ENCODE measurements at places on chromosomes 4 and X.
A peak's percentile ranks its signal among the peaks of the same experiment; 100 is the strongest.

DNA sequence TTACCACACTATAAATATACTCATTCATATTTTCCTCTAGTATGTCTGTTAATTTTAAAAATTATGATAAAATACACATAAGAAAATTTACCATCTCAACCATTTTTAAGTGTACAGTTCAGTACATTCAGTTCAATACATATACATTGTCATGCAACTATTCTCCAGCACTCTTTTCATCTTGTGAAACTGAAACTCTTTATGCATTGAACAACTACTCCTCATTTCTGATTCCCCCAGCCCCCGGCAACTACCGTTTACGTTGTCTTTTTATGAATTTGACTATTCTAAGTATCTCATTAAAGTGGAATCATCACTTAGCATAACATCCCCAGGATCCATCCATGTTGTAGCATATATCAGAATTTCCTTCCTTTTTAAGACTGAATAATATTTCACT is 8.7 kb downstream of the SMARCAD1 start:
- no peak overlapping the region for H3K27ac ChIP-seq
- H3K36me3 ChIP-seq, result peaks cover 5% of the 10 kb centered on the region
- H3K4me3 ChIP-seq, result no peak overlapping the region
- no peaks in the 10 kb centered on the region for H3K4me1 ChIP-seq
- DNase-seq, result no peak

GRCh38 chr4:138500869-138501268 is 258.7 kb upstream of the SLC7A11 start:
- H3K27me3 ChIP-seq, result no peaks in the 10 kb centered on the region
- H3K36me3 ChIP-seq, result no peaks in the 10 kb centered on the region
- no peak overlapping the region for H3K4me3 ChIP-seq
- no peaks in the 10 kb centered on the region for H3K4me1 ChIP-seq
- no peak overlapping the region for H3K27ac ChIP-seq
- DNase-seq, result no peak

- no peaks in the 10 kb centered on the region for H3K4me1 ChIP-seq
- H3K36me3 ChIP-seq, result no peaks in the 10 kb centered on the region
- H3K4me3 ChIP-seq, result no peak overlapping the region
- no peak for DNase-seq
- H3K27me3 ChIP-seq, result no peaks in the 10 kb centered on the region
These were observed 6.1 kb upstream of the PDHA2 start for GRCh38 chr4:95833711-95834194.

GRCh38 chrX:136215559-136215958 is 35.6 kb downstream of the MAP7D3 start:
- peaks cover 10% of the 10 kb centered on the region for H3K36me3 ChIP-seq
- H3K4me1 ChIP-seq, result no peaks in the 10 kb centered on the region
- DNase-seq, result no peak
- H3K27ac ChIP-seq, result no peak overlapping the region
- no peak overlapping the region for H3K4me3 ChIP-seq

DNA sequence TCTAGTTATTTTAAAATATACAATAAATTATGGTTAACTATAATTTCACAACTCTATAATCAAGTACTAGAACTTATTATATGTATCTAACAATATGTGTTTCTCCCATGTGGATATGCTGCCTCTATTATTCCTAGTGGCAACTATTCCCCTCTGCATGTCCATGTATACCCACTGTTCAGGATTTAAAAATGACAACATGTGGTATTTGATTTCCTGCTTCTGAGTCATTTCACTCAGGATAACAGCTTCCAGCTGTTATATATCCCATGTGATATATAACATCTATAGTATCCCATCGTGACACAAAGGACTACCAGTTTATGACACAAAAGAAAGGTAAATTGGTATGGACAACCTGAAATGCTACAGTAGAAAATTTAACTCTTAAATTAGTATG is 167.4 kb upstream of the TACR3 start:
- no peaks in the 10 kb centered on the region for H3K4me1 ChIP-seq
- H3K27me3 ChIP-seq, result no peaks in the 10 kb centered on the region
- no peak overlapping the region for H3K4me3 ChIP-seq
- H3K36me3 ChIP-seq, result no peaks in the 10 kb centered on the region

- no peak for DNase-seq
- peaks cover 4% of the 10 kb centered on the region for H3K36me3 ChIP-seq
- H3K27me3 ChIP-seq, result no peaks in the 10 kb centered on the region
- no peak overlapping the region for H3K4me3 ChIP-seq
These were observed 53.4 kb downstream of the IRF2 start for GRCh38 chr4:184420881-184421416.

- H3K4me1 ChIP-seq, result no peaks in the 10 kb centered on the region
- no peak overlapping the region for H3K27ac ChIP-seq
- DNase-seq, result no peak
- H3K4me3 ChIP-seq, result no peak overlapping the region
- no peaks in the 10 kb centered on the region for H3K27me3 ChIP-seq
- H3K36me3 ChIP-seq, result no peaks in the 10 kb centered on the region
These were observed 317.5 kb downstream of the DHRSX start for GRCh38 chrX:2183193-2183725.

GRCh38 chr4:8238515-8239053 is 31.0 kb upstream of the HTRA3 start:
- H3K4me3 ChIP-seq, result no peak overlapping the region
- H3K27me3 ChIP-seq, result no peaks in the 10 kb centered on the region
- no peak overlapping the region for H3K27ac ChIP-seq
- DNase-seq, result peak; percentile 50
- peaks cover 9% of the 10 kb centered on the region for H3K36me3 ChIP-seq

- no peaks in the 10 kb centered on the region for H3K27me3 ChIP-seq
- H3K27ac ChIP-seq, result no peak overlapping the region
- H3K36me3 ChIP-seq, result no peaks in the 10 kb centered on the region
- H3K4me3 ChIP-seq, result no peak overlapping the region
These were observed 45.4 kb downstream of the RASL11B start for GRCh38 chr4:52907510-52907909.

DNA sequence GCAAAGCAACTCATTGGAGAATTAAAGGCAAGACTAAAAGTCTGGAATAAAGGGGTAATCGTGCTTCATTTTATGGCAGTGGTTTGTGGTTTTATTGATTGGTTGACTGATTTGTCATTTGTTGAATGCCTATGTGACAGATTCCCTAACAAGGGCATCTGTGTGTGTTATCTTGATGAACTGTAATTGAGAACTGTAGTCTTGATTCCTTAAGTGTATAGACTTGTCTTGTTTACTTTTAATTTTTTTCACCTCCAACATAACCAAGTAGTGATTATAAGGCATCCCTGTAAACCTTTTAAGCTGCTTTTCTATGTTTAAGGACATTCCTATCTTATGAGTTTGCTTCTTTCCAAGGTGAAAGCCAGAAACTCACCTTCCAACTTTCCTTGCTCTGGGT is 216.0 kb upstream of the TAPT1 start:
- no peak overlapping the region for H3K27ac ChIP-seq
- no peaks in the 10 kb centered on the region for H3K27me3 ChIP-seq
- no peaks in the 10 kb centered on the region for H3K36me3 ChIP-seq
- no peak overlapping the region for H3K4me3 ChIP-seq
- DNase-seq, result no peak

DNA sequence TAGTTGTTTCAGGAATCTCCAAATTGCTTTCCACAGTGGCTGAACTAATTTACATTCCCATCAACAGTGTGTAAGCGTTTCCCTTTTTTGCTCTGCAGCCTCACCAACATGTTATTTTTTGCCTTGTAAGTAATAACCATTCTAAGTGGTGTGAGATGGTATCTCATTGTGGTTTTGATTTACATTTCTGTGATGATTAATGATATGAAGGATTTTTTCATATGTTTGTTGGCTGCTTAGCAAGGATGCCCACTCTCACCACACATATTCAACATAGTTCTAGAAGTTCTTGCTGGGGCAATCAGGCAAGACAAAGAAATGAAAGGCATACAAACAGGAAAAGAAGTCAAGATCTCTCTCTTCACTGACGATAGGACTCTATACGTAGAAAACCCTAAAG is 472.4 kb downstream of the ZNF674 start:
- H3K27ac ChIP-seq, result no peak overlapping the region
- no peak for DNase-seq
- H3K36me3 ChIP-seq, result no peaks in the 10 kb centered on the region
- H3K4me3 ChIP-seq, result no peak overlapping the region
- H3K4me1 ChIP-seq, result no peaks in the 10 kb centered on the region

- no peaks in the 10 kb centered on the region for H3K4me1 ChIP-seq
- no peaks in the 10 kb centered on the region for H3K27me3 ChIP-seq
- H3K4me3 ChIP-seq, result no peak overlapping the region
- no peak overlapping the region for H3K27ac ChIP-seq
These were observed 29.9 kb upstream of the SOWAHD start for GRCh38 chrX:119728487-119728886.

GRCh38 chr4:25926462-25926861 is 12.4 kb downstream of the SMIM20 start:
- no peak overlapping the region for H3K4me3 ChIP-seq
- H3K36me3 ChIP-seq, result peaks cover 5% of the 10 kb centered on the region
- no peak for DNase-seq
- H3K27ac ChIP-seq, result no peak overlapping the region
- no peaks in the 10 kb centered on the region for H3K4me1 ChIP-seq

DNA sequence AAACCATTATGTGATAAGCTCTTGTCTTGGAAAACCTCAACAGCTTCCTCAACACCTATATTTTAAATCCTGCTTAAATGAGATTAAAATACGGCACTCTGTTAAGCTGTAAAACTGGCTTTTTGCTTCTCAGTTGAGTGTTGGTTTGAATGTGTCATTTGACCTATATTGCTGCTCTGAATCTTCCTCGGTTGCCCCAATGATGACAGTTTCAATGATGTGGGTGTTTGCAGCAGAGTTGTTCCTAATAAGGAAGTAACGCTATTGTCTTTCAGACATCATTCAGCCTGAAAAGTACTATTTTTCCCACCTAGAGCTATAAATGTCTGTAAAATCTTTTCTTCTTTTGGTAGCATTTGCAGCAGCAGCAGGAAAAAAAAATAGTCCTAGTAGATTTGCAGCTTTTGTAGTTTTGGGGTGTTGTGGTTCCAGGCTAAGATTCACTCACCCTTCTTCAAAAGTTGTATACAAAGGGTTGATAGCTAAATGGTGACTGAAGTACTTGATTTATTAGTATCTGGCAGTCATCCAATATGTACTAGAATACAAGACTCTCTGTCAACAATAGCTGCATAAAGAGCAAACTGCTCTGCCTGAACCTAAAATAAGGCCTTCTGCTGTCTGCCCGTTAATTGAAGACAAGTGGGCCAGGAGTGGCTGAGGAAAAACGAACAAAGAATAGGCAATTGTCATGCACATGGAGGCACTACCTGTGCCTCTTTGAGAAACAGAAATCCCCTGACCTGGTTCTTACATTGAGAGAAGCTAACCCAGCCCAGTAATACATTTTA is 333.1 kb downstream of the IL1RAPL1 start:
- H3K4me1 ChIP-seq, result no peaks in the 10 kb centered on the region
- no peaks in the 10 kb centered on the region for H3K27me3 ChIP-seq
- H3K27ac ChIP-seq, result no peak overlapping the region
- no peaks in the 10 kb centered on the region for H3K36me3 ChIP-seq
- DNase-seq, result no peak

DNA sequence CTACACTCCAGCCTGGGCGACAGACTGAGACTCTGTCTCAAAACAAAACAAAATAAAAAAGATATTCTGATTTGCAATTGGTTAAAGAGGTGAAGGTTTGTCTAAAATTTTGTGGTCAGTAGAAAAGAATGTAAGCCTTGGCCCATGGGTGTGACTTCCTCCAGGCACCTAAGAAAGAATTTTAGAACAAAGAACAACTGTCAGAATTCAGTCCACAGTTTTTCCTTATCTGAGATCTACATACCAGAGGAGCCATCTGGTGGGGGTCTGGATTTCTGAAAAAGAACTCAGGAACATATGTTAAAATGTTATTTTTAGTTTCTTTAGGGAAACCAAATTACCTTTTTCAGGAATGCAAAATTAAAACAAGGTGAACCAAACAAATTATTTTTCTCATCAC is 434.1 kb downstream of the ANKRD50 start:
- no peaks in the 10 kb centered on the region for H3K27me3 ChIP-seq
- no peaks in the 10 kb centered on the region for H3K36me3 ChIP-seq

GRCh38 chrX:42536286-42536685 is 241.7 kb downstream of the PPP1R2C start:
- no peaks in the 10 kb centered on the region for H3K36me3 ChIP-seq
- no peaks in the 10 kb centered on the region for H3K27me3 ChIP-seq
- no peak for DNase-seq
- no peak overlapping the region for H3K4me3 ChIP-seq
- H3K27ac ChIP-seq, result no peak overlapping the region
- peaks cover 12% of the 10 kb centered on the region for H3K4me1 ChIP-seq

DNA sequence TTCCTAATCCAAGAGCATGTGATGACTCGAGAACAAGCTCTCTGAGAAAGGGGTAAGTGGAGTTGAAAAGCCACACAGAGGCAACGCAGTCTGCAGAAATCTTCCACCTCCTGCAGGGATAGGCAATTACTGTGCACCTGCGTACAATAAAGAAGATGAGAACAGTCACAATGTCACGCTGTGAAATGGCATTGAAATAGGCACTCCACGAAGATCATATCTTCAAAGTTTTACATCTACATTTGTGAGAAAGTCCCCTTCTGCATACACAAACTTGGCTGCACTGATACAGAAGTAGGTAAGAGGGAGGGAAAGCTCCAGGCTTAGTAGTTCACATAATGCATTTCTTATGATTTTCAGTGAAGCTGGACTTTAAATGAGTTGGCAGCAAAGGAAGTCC is 27.1 kb downstream of the DDX60L start:
- H3K36me3 ChIP-seq, result no peaks in the 10 kb centered on the region
- no peak for DNase-seq
- no peak overlapping the region for H3K4me3 ChIP-seq
- H3K27me3 ChIP-seq, result no peaks in the 10 kb centered on the region
- no peaks in the 10 kb centered on the region for H3K4me1 ChIP-seq
